ENCODE measurements at places on chromosomes 12 and 14. TPM values are rescaled to one million over a fixed set of nuclear protein-coding genes. Genes with fewer than 3 reads are reported as not detected.

Gene PTPRQ
- total RNA-seq, result not detected

Gene BHLHE41
- 0.42 TPM for total RNA-seq

Gene AKAP3
- 0.89 TPM for total RNA-seq

Gene DRAM1
- total RNA-seq, result 2.4 TPM

Gene FOXG1
- not detected for total RNA-seq

Gene C14orf39
- not detected for total RNA-seq

Gene SDR9C7
- not detected for total RNA-seq

Gene FAIM2
- total RNA-seq, result 0.22 TPM

Gene ANO6
- total RNA-seq, result 25.5 TPM

Gene GPR65
- total RNA-seq, result 12.4 TPM

Gene ZBTB1
- total RNA-seq, result 96.2 TPM

Gene RIMKLB
- total RNA-seq, result 27.7 TPM

Gene IAPP
- total RNA-seq, result not detected

Gene SLC38A4
- total RNA-seq, result not detected

Gene AMDHD1
- 0.66 TPM for total RNA-seq

Gene SLC8A3
- total RNA-seq, result 0.13 TPM

Gene DIO2
- total RNA-seq, result not detected

Gene SLC6A13
- not detected for total RNA-seq

Gene SDR39U1
- total RNA-seq, result 74.4 TPM

Gene GPRC5A
- 0.93 TPM for total RNA-seq

All from naive thymus-derived CD4-positive, alpha-beta T cell (primary cell).